Osteoblast (primary cell): ENCODE measurements at places on chromosomes 11 and 22. TPM values are rescaled to one million over a fixed set of nuclear protein-coding genes. Genes with fewer than 3 reads are reported as not detected.

Gene CDC42BPG
- under 0.01 and 0.29 TPM in 2 replicates for total RNA-seq

Gene RBMXL2
- not detected in 2 replicates for total RNA-seq

Gene NTM
- total RNA-seq, result 48.1 and 92.8 TPM in 2 replicates

Gene FERMT3
- 0.59 and 1.1 TPM in 2 replicates for total RNA-seq

Gene FBXO3
- total RNA-seq, result 35.8 and 38.3 TPM in 2 replicates

Gene ADAMTS15
- total RNA-seq, result 2.1 and 4.3 TPM in 2 replicates

Gene OR8B4
- not detected in 2 replicates for total RNA-seq

Gene KRTAP5-9
- not detected in 2 replicates for total RNA-seq

Gene SLC22A8
- total RNA-seq, result not detected in 2 replicates

Gene OLFML1
- total RNA-seq, result 20.3 and 33.0 TPM in 2 replicates

Gene PHF21B
- not detected in 2 replicates for total RNA-seq

Gene CASP1
- 13.6 and 14.1 TPM in 2 replicates for total RNA-seq

GRCh38 chr11:88164320-88164719 lies 10.9 kb downstream of the RAB38 start:
- DNase-seq, result no peak

- DNase-seq, result peak; percentile 27
Measured at GRCh38 chr11:71355281-71355680, 92.9 kb downstream of the DHCR7 start.

DNA sequence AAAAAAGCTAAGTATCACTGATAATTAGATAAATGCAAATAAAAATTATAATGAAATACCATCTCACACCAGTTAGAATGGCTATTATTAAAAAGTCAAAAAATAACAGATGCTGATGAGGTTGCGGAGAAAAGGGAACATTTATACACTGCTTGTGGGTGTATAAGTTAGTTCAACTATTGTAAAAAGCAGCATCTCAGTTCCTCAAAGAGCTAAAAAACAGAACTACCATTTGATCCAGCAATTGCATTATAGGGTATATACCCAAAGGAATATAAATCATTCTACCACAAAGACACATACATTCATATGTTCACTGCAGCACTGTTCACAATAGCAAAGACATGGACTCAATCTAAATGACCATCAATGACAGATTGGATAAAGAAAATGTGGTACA lies 120.3 kb upstream of the ZBED5 start:
- DNase-seq, result no peak

GRCh38 chr22:33109514-33110430 lies 51.6 kb upstream of the SYN3 start:
- DNase-seq, result no peak

DNA sequence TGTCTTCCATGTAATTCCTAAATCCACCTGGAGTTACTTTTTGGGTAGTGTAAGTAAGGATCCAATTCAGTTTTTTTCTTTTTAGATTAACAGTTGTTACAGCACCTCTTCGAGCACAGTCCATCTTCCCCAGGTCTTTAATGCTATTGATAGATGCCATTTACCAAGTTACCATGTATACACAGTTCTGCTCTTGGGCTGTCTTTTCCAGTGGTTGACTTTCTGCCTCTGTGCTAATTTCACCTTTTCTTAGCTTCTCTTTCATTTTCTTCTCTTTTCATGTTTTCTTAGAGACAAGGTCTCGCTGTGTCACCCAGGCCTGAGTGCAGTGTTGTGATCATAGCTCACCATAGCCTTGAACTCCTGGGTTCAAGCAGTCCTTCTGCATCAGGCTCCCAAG lies 12.0 kb downstream of the ATXN10 start:
- no peak for DNase-seq

GRCh38 chr11:105673089-105673488 lies 63.2 kb downstream of the GRIA4 start:
- DNase-seq, result no peak

GRCh38 chr11:11279956-11280689 lies 72.9 kb downstream of the CSNK2A3 start:
- no peak for DNase-seq

GRCh38 chr11:60241786-60242185 lies 1.2 kb downstream of the MS4A4E start:
- no peak for DNase-seq

DNA sequence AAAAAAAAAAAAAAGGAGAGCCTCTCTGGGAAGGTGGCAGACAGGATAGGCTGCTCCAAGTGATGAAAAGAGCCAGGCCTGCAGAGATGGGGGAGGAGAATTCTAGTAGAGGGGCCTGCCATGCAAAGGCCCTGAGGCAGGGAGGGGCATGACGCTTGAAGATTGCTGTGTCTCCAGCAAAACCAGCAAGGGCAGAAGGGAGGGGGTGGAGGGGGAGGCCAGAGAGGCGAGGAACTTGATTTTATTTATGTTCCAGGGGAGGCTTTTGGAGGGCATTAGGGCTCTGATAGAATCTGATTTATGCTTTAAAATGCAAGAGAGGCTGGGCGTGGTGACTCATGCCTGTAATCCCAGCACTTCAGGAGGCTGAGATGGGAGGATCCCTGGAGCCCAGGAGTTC lies 16.7 kb upstream of the PACSIN2 start:
- DNase-seq, result peak; percentile 46

- peak; percentile 90 for DNase-seq
Measured at GRCh38 chr11:123065621-123066020, 3.7 kb upstream of the HSPA8 start.

DNA sequence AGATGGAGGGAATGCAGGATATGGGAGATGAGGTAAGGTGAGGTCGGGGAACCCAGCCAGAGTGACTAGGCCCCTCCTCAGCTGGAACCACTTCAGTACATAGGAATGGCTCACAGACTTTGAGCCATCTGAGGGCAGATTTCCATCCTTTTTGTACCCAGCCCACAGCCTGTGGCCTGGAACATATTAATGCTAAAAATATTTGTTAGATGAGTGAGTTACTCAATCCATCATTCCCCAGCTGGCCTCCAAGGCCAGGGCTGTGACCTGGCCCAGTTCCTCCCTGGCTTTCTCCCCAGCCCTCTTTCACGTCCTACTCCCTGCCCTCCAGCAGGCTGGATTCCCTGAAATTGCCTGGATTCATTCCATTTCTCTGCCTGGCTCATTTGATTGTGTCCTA lies 57.2 kb upstream of the PRDM11 start:
- DNase-seq, result peak; percentile 96

GRCh38 chr11:3037040-3037944 lies 19.9 kb downstream of the CARS1 start:
- DNase-seq, result peak; percentile 93

- no peak for DNase-seq
Measured at GRCh38 chr11:120603071-120603470, 91.5 kb downstream of the GRIK4 start.

DNA sequence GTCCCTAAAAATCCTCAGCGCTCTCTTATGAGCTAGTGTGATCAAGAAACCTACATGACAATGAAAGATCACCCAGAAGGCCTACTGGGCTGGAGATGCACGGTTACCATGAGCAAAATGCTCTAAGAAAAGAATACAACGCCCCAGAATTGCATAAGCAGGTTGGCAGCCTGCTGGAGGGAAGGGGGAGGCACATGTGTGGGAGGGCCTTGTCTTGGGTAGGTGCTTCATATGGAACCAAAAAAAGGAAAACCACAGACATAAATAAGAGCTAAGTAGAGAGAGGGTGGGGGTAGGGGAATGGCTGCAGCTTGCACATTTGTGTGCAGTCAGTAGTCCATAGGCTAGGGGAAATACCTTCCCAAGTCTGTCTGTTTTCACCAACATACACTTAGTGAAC lies 2.8 kb downstream of the SIAE start:
- no peak for DNase-seq

- DNase-seq, result peak; percentile 85
Measured at GRCh38 chr11:13008625-13009475, at the start of gene RASSF10. RASSF10 (plus strand) TSS chr11:13009316; CDS start chr11:13009577, 261 bp downstream.

DNA sequence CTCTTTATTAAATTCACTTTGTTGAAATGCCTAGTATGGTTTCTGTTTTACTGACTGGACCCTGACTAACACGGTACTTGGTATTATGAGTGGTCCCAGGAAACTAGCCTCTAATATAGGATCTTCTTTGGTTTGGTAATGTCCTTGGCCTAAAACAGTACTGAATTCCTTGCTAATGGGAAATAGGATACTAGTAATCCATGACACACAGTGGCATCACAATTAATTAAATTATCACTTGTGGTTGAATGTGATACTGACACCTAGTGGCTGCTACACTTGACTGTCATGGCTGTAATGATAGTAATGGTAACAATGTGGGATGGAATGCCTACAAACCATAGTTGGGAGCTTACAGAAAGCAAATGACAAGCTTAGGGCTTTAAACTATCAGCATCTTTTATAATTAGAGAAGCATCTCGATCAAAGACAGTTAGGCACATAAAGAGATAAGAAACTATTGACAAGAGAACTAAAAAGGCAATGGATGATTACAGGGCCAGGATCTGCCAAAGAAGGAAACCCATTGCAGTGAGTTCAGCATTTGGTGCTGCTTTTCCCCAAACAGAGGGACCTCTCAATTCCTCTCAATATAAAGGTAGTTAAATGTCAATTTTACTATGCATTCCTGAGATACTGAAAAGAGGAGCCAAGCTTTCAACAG lies 8.6 kb downstream of the DNHD1 start:
- peak; percentile 79 for DNase-seq

DNA sequence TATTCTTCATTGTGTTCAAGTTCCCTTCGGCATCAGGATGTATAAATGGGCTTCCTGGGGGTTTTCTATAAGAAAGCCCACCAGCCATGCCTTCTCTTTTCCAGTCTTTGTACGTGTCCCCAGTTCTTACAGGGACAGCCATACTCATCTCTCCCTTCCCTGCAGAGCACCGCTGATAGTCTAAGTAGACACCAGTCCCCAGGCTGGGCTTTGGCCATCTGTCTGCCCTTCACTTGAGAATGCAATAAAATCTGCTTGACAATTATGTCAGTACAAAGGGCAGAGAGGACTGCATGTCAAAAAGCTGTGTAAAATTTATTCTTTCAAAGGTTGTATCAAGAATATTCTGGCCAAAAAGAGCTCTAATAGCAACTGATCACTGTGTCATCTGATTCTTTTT lies 27.3 kb downstream of the NTM start:
- no peak for DNase-seq

GRCh38 chr11:134374891-134375550 lies 37.0 kb downstream of the B3GAT1 start:
- peak; percentile 83 for DNase-seq

DNA sequence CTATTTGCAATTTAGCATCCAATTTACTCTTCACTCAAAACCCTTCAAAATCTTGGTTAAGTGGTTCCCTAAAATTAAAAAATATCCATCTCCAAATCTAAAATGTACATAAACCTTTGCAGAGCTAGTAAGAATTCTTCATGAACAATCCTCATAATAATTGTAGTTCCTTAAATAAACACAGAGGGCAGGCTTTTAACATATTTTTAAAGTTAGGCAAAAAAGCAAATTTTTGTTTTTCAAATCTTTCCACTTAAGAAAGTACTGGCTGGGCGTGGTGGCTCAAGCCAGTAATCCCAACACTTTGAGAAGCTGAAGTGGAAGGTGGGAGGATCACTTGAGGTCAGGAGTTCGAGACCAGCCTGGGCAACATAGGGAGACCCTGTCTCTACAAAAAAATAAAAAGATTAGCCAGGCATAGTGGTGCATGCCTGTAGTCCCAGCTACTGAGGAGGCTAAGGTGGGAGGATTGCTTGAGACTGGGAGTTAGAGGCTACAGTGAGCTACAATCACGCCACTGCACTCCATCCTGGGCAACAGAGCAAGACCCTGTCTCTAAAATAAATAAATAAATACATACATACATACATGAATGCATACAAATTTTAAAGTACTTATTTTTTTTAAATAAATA lies 25.1 kb upstream of the PLAAT3 start:
- no peak for DNase-seq

- peak; percentile 52 for DNase-seq
Measured at GRCh38 chr22:20022231-20022977, 1.5 kb downstream of the TANGO2 start.

GRCh38 chr11:96484361-96484760 lies 94.5 kb downstream of the JRKL start:
- DNase-seq, result no peak

- peak; percentile 91 for DNase-seq
Measured at GRCh38 chr11:27720277-27720830, 20.1 kb upstream of the BDNF start.

DNA sequence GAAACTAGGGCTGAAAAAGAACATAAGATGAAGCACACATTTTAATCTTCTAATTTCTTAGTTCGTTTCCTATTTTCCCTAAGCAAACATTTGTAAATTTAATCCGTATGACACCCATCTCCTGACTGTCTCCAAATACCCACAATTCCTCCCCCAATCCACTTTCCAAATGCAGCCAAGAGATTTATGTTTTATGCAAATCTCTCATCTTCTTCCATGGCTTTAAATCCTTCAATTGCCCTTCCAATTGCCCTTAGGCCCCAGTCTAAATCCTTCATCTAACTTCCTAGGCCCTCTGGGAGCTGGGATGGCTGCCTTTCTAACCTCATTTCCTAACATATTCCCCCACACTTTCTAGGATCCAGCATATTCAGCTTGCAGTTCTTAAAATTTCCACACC lies 18.0 kb upstream of the POU2AF1 start:
- DNase-seq, result no peak

DNA sequence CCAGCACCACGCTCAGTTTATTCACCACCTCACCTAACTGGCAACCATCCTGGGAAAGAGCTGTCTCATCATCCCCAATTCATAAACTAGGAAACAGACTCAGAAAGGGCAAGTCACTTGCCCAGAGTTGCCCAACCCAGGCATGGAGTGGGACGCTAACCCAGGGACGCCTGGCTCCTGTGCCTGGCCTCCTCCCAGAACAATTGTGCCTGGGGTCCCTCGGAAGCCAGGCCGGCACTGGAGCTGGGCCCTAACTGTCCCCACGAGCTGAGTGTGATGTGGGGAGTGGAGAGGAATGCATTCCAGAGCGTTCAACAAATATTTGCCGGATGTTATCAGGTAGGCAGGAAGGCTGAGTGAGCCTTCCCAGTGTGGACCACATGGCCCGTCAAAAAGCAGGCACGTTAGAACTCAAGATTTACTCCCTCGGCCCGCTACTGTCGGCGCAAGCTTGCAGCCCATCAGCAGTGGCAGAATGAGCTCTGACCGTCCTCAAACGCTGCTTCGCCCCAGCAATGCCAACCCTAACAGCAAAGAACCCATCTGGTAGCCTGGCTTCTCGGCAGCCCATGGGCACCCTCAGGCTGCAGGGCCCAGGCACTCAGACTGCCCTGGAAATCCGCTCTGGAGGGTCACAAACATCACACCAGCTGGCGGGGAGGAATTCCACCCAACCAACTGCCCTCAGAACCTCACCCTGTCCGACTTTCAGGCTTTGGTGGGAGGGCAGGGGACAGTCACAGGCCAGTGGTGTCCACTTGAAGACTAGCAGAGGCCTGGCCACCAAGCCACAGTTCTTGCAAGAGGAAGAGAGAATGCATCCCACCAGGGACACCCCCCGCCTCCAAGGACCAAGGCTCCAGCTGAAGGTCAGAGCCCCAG lies 35.6 kb downstream of the MYH9 start:
- peak; percentile 73 for DNase-seq

- DNase-seq, result peak; percentile 90
Measured at GRCh38 chr11:71153005-71153390, 99.4 kb downstream of the SHANK2 start.

DNA sequence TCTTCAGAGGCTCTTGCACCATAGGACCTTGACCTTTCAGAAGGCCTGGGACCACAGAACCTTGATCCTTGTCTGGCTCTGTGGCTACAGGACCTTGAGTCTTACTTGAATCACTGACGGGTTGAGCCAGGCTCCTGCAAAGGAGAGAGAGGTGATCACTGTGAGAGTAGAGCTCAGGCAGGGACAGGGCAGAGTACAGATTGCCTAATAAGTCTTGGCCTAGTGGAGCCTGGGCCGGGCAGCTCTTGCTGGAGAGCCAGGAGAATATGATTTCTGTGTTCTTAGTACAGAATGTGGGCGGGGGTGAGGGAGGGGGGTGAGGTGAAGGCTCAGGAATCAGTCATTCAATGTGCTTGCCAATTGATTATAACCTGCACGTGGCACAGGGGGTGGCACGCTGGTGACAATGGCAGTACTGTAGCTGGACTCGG lies 26.0 kb downstream of the SERPINH1 start:
- no peak for DNase-seq
